Stimulated activated CD4-positive, alpha-beta T cell treated with anti-CD3 and anti-CD28 coated beads, TNF-alpha, amount 100 ng/mL, for 48 hours (primary cell): ENCODE measurements at places on chromosomes 5 and 9.

DNA sequence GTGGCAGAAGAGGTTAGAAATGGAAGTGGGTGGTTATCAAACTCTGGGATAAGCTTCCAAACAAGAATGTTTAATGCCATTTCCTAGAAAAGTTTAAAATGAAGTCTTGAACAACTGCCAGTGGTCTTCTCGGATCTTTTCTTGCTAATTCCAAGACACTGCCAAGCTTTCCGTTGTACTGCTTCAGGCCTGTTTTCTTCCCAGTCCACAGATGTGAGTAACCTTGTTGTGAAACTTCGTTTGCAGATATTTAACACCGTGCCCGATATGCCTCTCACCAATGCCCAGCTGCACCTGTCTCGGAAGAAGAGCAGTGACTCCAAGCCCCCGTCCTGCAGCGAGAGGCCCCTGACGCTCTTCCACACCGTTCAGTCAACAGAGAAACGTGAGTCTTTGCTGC is 269.8 kb downstream of the NR3C1 start:
- no peak for DNase-seq

GRCh38 chr9:69975681-69976080 is 68.0 kb upstream of the MAMDC2 start:
- no peak for DNase-seq

- DNase-seq = no peak
Observed at GRCh38 chr5:138950421-138951031, 75.4 kb upstream of the LRRTM2 start.

GRCh38 chr9:98795970-98796363 is 388 bp downstream of the ANKS6 start:
- DNase-seq = no peak

DNA sequence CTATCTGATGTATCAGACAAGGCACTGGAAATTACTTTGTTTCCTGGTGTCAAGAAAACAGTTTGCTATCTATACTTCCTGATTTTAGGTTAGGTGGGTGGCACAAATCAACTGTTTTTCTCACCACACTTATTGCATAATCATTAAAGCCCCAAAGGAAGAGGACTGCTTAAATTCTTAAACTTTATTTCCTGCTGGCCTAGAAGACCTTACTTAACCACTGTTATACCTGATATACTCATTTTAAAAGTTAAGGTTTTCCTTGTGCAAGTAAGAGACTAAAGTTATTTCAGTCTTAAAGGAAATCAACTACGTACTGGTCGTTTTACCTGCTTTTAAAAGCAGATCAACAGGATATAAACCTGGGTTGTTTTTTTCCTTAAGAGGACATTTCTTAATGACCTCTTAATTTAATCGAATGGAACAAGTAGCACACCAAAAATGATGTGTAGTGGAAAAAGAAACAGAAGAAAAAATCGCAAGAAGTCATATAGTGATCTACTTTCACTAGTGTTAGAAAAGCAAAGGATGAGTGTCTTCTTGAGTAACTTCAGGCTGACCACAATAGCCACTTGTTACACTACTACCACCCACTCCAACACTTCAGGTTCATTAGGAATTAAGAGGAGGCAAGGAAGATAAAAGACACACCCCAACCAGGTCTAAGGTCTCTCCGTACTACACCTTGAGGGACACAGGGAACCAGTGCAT is 974 bp downstream of the CLINT1 start:
- DNase-seq = no peak

DNA sequence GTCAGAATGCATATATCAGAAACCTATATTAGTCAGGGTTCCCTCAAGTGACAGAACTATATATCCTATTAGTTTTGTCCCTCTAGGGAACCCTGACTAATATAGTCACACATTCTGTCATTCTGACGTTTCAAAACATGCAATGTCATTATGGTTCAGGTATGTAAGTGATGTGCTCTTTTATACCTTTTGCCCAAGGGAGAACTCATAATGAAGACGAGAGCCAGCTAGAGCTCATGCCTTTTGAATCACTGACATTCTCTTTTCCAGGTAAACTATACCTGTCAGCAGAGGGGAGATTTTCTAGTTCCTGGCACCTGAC is 576.7 kb downstream of the LRRC70 start:
- no peak for DNase-seq

- DNase-seq = no peak
Observed at GRCh38 chr5:428219-428618, 14.8 kb upstream of the EXOC3 start.

- no peak for DNase-seq
Observed at GRCh38 chr5:169385636-169386035, 84.7 kb upstream of the SLIT3 start.

- no peak for DNase-seq
Observed at GRCh38 chr5:169527066-169527465, 56.5 kb upstream of the SPDL1 start.

- no peak for DNase-seq
Observed at GRCh38 chr5:168076561-168076991, 214.9 kb upstream of the WWC1 start.

DNA sequence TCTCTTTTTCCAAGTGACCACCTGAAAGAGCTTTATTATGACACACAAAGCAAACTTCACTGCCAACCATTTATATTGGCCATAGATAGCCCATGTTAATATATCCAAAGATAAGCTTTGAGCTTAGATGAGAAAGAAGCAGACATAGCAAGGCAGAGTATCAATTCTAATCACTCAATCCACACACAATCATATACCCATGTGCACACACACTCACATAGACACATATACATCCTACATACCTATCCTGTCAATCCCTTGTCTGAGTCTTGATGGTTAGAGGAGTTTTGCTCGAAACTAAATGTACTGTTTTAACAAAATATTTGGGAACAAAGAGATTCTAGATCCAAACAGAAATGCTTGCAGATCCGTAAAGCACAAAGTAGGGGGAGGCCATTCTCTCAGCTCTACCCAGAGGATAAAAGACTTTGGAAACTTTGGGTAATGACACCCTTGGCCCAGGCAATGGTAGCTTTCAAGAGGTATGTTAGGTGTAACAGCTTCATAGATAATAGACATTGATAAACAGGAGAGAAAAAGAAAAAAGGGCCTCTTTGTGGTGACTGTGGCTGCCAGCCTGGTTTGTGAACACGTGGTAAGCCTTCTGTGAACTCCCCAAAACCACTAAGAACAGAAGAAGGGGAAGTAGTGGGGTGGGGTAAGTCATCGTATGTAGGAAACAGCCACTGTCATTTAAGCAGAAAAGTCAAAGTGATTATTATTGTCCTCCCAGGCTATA is 121.6 kb downstream of the TLR4 start:
- peak; percentile 6 for DNase-seq

DNA sequence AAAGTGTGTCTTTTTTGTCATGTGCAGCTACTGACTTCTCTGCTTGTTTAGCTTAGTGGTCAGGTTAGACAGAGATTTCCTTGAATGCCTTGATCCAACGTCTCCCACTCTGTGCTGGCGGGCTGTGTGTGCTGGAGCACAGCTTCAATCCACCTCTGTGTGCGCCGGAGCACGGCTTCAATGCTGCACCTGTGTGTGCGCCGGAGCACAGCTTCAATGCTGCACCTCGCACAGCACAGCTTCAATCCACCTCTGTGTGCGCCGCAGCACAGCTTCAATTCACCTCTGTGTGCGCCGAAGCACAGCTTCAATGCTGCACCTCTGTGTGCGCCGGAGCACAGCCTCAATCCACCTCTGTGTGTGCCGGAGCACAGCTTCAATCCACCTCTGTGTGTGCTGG is 69.0 kb upstream of the PHYKPL start:
- no peak for DNase-seq

- DNase-seq = no peak
Observed at GRCh38 chr9:89865357-89865756, 260.5 kb downstream of the GADD45G start.

DNA sequence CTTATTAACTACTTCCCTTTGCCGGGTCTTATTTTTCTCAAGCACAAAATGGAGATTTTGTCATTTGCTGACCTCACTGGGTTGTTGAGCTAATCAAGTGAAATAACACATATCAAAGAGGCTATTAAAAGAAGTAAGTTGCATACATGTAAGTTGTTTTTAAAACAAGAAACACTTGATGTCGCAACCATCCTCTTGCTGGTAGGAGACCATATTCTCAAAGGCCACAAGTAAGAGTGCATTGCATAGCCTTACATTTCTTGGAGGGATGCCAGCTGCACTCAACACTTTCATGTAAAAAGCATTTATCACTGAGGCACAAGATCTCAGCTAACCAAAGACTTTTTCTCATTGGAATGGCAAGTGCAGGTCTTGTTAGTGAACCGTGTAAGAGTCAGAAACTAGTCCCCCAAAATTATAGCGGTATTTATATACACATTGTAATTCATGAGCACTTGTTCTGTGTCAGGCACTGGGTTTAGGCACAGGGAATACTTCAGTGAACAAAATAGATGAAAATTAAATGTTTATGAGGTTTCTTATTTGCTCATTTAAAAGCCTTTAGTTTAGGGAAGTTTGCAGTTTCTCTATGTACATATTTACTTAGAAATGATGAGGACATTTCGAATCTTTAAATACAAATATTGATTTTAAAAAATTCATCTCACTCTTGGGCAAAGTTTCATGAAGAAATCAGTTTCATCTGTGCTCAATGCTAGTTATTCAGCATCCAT is 72.0 kb downstream of the ZFAND5 start:
- no peak for DNase-seq

GRCh38 chr5:55037890-55038289 is 13.8 kb downstream of the GZMK start:
- no peak for DNase-seq

- peak; percentile 51 for DNase-seq
Observed at GRCh38 chr5:59367791-59368394, 525.6 kb downstream of the PDE4D start.

DNA sequence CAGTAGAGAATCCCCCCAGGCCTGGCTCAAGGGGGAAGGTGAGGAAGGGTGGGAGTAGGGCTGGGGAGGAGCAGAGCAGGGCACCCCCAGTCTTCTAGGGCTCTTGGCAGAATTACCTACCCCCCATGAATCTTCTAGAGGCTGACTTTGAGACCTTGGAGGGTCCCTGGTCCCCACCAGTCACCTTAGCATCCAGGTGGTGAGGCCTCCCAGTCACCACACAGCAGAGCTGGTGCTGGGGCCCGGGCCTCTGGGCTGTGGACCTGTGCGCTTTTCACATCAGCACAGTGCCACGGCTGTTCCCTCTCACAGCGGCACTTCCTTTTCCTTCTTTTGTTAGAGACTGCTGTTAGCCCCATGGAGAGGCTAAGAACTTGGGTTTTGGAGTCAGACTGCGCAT is 148.6 kb upstream of the PITX1 start:
- no peak for DNase-seq

GRCh38 chr5:41843456-41844370 is 26.5 kb downstream of the OXCT1 start:
- no peak for DNase-seq

- DNase-seq = no peak
Observed at GRCh38 chr5:19172926-19173470, 815.0 kb downstream of the CDH18 start.

DNA sequence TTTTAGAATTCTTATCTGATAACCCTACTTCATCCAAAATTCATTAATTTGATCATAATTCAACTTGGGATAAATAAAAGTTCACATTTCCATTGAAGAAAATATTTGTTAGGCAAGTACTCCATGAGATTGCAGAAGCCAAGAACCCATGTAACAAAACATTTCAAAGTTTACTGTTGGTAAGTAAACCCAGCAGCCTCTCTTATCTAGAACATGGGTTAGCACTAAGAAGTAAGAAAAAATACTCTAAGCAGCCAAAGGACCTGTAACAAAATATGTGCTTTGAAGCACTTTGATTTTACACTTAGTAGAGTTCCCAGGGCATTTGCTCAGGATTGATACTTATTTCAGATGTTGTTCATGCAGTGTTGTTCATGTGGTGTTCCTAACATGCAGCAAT is 8.7 kb downstream of the MAP3K1 start:
- no peak for DNase-seq

DNA sequence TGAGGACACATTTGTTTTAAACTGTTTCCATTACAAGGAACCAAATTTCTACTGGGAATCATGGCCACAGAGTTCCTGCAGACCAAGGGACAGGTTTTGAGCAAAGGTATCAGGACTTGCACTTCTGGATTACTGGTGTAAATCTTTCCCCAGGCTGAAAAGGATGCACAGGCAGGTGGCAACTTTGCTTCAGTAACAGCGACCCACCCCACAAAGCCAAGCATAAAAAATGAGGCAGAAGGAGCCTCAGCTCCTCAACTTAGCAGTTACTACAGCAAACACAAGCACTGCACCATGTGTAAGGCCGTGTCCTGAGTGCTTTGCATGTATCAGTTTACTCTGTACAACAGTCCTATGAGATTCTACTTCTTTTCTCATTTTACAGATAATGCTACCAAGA is 251.9 kb downstream of the EBF1 start:
- DNase-seq = no peak

DNA sequence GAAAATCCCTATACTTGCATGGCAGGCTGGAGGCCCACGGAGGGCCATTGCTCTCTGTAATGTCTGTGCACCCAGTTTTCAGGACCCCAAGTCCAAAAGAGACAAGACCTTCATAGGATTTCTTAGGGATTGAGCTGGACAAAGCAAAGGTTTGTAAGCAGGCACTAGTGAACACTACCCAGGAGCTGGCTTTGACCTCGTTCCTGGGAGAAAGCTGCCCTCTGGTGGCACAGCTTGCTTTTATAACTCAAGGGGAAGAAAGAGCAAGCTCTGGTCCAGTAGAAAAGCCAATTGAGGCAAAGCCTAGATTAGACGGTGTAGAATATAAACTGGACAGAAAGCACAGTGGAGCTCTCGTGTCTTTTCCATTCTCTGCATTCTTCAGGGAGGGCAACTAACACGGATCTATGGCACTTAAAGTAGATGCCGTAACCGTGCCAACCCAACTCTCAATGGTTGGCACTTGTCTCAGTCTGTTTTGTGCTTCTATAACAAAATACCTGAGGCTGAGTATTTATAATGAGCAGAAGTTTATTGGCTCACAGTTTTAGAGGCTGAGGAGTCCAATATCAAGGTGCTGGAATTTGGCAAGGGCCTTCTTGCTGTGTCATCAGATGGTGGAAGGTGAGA is 7.9 kb downstream of the GABRP start:
- DNase-seq = no peak

DNA sequence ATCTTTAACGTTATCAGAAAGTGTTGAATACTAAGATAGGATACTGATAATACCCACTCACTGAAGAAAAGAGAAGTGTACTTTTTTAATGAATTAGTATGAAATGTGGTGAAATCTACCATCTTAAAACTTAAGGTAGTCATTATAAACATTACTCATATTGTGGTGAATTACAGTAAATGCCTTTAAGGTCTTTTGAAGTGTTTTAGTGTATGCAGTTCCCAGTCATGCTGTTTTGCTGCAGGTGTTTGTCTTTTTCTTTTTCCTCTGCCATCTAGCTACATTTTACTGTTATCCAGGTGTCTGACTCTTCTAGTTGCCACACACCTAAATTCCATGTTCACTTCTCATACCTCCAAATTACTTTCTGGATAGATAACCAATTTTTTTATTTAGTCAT is 72.6 kb downstream of the ERMP1 start:
- DNase-seq = no peak

- no peak for DNase-seq
Observed at GRCh38 chr5:1751026-1751863, 48.4 kb downstream of the MRPL36 start.

GRCh38 chr5:59703789-59704188 is 189.7 kb downstream of the PDE4D start:
- no peak for DNase-seq

GRCh38 chr5:7970816-7971215 is 101.9 kb downstream of the MTRR start:
- no peak for DNase-seq

- DNase-seq = no peak
Observed at GRCh38 chr5:25570067-25570583, 925.3 kb upstream of the CDH10 start.

- no peak for DNase-seq
Observed at GRCh38 chr9:91805031-91805430, 145.0 kb downstream of the ROR2 start.
